ENCODE measurements at places on chromosomes 6 and 20. TPM values are rescaled to one million over a fixed set of nuclear protein-coding genes. Genes with fewer than 3 reads are reported as not detected.

GRCh38 chr20:39849664-39850063 lies 839.4 kb downstream of the MAFB start:
- no peaks in the 10 kb centered on the region for H3K27me3 ChIP-seq
- peaks cover 3% of the 10 kb centered on the region for H3K4me1 ChIP-seq

GRCh38 chr6:111651185-111652034 lies 45.7 kb upstream of the TRAF3IP2 start:
- no peaks in the 10 kb centered on the region for H3K4me1 ChIP-seq
- H3K27me3 ChIP-seq: no peaks in the 10 kb centered on the region
- no peak for DNase-seq
- no peaks in the 10 kb centered on the region for H3K36me3 ChIP-seq

RAET1L gene
- not detected for total RNA-seq

TBX18 gene
- total RNA-seq: 0.25 TPM

DNA sequence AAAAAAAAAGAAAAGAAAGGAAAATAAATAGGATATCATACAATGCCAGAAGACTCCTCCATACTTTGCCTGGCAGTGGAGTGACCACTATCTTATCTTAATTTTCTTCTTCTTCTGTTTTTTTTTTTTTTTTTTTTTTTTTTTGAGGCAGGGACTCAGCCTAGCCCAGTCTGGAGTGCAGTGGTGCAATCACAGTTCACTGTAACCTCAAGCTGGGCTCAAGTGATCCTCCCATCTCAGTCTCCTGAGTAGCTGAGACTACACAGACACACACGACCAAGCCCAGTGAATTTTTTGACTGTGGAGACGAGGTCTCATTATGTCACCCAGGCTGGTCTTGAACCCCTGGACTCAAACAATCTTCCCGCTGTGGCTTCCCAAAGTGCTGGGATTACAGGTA lies 17.1 kb upstream of the MMP9 start:
- H3K27ac ChIP-seq: no peak overlapping the region
- DNase-seq: no peak
- H3K4me3 ChIP-seq: no peak overlapping the region

Data from lung (tissue), 17 donors.